Type B pancreatic cell (in vitro differentiated cells): ENCODE measurements at places on chromosomes 16 and 17. TPM values are rescaled to one million over a fixed set of nuclear protein-coding genes. Genes with fewer than 3 reads are reported as not detected.

The TMEM235 gene
- total RNA-seq: 0.43 TPM in 1 of 2 replicates, not detected in the other

DNA sequence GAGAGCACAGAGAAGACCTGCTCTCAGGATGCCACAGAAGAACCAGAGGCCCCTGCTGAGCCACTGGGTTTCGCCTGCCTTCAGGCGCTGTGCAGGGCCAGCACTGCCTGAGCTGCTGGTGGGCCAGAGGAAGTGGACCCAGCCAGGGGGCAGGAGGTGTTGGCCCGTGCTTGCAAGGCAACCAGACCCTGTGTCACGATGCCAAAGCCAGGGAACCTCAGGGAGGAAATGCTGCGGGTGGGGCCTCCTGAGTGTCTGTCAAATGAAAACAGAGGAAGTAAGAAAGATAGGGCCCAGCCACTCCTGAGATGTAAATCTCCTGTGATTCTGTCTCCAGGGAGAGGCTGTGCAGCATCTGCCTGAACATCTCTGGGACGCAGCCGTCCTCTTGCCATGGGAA lies 58.1 kb upstream of the ADORA2B start:
- DNase-seq: no peak

DNA sequence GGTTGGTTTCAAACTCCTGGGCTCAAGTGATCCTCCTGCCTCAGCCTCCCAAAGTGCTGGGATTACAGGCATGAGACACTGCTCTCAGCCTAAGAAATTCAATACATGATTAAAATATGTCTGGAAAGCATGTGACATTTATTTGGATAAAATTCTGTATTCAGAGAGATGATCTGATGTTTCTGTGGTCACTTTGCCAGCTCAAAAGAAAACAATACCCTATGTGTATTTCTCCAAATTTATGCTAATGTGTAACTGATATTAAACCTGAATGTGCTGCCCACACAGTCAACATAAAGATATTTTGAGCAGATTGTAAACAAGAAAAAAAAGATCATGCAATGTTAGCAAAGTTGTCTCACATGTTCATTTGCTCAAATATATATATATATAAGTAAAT lies 16.7 kb downstream of the C17orf67 start:
- DNase-seq: no peak

- DNase-seq: no peak
These were observed 31.0 kb downstream of the MYH10 start for GRCh38 chr17:8599351-8600011.

DNA sequence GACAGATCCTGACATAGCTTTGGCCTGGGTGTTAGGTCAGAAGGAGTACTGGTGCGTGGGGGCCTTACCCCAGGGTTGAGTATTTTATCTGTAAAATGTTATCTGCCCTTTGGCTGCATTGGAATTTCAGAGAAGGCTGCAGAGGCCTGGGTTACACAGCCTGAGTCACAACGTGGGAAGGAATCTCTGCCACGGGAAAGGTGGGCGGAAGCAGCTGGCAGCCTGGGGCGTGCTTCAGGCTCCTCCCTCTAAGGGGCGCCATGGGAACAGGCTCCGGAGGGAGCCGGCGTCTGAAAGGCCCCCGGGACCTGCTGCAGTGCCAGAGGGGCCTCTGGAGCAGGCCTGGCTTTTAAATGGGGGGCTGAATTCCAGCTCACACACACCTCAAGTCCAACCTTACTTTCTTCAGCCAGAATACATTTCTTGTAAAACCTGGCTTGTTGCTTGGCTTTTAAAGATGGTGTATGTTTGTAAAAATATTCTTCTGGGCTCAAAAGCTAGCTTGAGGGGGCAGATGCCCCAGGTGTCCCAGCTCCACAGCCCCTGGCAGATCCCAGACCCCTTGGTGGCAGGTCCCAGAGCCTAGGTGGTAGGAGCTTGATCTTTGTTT lies 142.2 kb downstream of the RAB11FIP4 start:
- no peak for DNase-seq

The TM4SF5 gene
- total RNA-seq: 5.3 and 9.6 TPM in 2 replicates

GRCh38 chr17:10135539-10136257 lies 62.7 kb downstream of the GAS7 start:
- DNase-seq: no peak

The LRRC37A3 gene
- total RNA-seq: 9.7 and 21.1 TPM in 2 replicates

GRCh38 chr16:86609115-86609514 lies 30.8 kb downstream of the FOXL1 start:
- no peak for DNase-seq

GRCh38 chr17:11324846-11325420 lies 83.9 kb downstream of the SHISA6 start:
- DNase-seq: no peak

DNA sequence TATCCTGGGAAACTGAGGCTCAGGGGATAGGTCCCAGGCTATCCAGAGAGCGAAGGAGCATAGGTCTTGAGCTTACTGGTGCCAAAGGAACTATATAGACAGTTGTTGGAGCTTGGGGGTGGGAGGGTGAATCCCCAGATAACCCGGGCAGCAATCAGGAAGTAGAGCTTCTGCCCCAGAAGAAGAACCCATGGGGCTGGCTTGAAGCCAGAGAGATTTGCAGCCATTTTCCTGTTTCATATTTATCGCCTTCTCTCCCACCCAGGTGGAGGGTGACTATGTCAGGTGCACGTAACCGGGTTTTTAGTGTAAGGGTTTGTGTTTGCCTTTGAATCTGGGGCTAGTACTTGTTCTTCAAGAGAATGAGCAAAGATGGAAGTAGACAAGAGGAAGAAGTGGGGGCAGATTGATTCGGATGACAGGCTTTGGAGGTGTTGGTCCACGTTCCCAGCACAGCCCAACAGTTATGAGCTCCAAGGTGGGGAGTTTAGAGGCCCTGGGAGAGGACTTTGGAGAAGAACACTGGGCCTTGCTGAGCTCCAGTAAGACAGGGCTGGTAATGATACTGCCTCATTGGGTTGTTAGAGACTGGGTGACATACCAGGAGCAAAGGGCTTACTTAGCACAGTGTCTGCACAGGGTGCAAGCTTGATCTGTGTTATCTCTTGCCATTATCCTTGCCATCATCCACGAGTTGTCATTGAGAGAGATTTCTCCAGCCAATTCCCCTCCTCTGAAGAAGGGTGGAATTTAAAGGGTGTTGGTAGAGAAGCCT lies 145.6 kb downstream of the CCDC182 start:
- DNase-seq: no peak

The ARL5C gene
- total RNA-seq: not detected in 2 replicates

The FGF11 gene
- 21.8 and 76.0 TPM in 2 replicates for total RNA-seq

The NHERF1 gene
- 86.9 and 157 TPM in 2 replicates for total RNA-seq

- no peak for DNase-seq
These were observed 29.4 kb upstream of the NUDT16L1 start for GRCh38 chr16:4663777-4664465.

DNA sequence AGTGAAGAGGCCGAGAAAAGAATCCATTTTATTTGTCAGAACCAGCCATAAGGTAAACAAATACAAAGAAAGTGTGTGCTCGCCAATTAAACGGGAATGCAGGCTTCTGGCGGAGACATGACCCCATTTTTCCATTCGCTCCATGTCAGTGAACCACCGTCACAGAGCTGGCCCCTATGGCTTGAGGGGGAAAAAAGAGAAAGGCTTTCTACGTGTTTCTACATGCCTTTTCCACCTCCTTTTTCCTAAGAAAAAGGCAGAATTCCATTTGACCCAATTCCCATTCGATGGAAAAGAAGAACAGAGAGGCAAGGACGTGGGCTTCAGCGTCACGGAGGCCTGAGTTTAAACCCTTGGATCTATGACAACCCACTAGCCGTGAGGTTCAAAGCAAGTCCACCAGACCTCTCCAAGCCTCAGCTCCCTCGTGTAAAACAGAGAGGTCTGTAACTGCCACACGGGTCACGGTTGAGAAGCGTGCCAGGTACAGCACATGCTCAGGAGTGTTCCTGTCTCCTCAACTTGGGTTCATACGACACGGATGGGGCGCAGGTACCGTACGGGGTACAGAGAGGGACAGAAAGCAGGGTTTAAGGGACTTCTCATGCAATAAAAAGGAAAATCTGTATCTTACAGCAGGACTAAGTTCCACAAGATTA lies 91.9 kb downstream of the NXN start:
- no peak for DNase-seq

GRCh38 chr16:63061319-63061718 lies 1025.1 kb upstream of the CDH8 start:
- DNase-seq: no peak

DNA sequence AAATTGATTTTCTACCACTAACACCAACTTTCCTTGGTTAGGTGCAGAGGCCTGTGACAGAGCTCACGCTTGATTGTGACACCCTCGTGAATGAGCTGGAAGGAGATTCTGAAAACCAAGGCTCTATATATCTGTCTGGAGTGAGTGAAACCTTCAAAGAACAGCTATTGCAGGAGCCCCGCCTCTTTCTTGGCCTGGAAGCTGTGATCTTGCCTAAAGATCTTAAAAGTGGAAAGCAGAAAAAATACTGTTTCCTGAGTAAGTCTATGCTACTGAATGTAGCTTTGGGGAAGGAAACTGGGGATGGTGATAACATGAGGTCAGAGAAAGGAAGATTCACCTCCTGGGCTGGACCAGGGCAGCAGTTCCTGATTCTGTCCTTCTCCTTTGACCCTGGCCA lies 38.3 kb downstream of the REXO5 start:
- DNase-seq: no peak

DNA sequence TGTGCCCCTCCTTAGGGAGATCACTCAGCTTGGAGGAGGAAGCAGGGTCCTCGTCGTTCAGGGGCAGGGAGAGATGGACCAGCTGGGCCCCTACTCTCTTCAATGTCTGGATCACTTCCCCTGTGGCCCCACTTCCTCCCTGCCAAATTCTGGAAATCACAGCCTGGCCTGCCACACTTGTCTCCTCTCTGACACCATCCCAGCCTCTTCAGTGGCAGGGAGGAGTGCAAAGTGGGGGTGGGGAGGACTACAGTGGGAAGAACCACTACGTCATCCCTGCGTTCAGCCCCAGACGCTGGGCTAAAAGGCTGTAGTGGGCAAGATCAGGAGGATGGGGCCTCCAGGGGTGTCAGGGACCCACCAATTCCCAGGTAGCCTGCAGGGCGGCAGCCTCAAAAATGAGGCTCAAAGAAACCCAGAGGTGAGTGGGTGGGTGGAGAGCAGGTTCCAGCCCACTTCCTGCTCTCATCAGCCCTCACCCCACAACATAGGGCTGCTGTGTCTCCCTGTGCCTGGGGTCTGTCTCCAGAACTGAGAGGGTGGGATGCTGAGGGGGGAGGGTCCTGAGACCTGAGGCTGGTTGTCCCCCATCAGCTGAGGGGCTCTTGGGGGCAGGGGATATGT lies 25.0 kb upstream of the TAC4 start:
- DNase-seq: no peak

The UMOD gene
- not detected in 2 replicates for total RNA-seq

DNA sequence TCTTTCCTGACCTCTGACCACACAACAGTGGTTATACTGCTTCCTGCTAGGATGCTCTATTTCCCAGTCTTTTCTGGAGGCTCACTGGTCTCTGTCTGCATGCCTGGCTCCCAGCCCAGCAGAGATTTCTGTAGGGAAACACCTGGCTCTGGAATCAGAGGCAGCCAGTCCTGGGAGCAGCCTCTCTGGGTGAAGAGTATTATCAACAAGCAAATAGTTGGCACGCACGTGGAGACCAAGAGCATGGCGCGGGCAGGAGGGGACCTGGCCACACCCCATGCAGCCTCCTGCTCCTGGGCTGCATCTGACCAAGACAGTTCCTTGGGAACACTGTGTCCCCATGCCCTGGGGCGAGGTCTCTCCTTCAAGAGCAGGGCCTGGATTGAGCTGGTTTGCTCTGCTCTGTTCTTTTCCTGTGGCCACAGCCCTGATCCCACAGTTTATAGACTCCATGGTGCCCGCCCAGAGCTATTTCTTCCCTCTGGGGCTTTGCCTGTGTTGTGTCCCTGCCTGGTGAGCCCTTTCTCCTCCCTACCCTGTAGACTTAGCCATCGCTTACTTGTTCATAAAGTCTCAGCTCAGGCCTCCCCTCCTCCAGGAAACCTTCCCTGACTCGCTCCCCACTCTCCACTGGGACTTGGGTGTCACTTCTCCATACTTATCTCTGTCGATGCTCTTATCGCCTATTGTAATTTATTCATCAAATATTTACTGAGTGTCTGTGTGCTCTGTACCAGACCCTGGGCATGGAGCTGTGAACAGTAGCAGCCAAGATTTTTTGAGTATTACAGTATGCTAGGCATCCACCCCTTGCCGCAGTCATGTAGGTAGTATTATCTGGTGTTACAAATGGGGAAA lies 60.6 kb downstream of the SCNN1B start:
- no peak for DNase-seq

The FBXO39 gene
- 0.26 TPM in 1 of 2 replicates, not detected in the other for total RNA-seq

The EARS2 gene
- 24.4 and 25.3 TPM in 2 replicates for total RNA-seq

The TBX2 gene
- 8.7 and 55.9 TPM in 2 replicates for total RNA-seq

The KRT12 gene
- not detected in 2 replicates for total RNA-seq

DNA sequence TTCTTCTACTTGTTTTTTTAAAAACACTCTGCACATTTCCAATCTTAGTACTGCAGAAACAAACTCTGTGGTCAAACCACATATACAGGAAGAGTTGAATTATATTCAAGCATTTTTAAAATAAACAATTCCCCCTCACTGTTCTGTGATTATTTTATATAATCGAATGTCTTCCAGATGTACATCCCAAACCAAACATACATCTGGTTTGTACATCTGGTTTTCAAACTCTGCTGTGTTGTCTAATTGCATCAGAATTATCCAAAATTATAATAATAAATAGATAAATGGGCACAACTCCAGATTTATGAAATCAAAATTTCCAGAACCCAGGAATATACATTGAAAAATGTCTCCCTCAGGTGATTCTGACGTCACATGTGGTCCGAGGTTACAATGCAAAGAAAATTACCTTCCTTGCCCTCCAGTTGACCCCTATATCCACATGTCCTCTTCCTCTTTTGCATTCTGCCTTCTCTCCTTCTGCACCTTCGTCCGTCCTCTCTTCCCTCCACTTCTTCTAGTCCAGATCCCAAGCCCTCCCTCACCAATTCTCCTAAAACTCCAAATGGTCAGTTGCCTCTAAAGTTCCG lies 13.3 kb upstream of the CCDC144A start:
- DNase-seq: no peak

The TTYH2 gene
- total RNA-seq: 2.2 and 12.4 TPM in 2 replicates

The SCPEP1 gene
- 26.9 and 53.5 TPM in 2 replicates for total RNA-seq

GRCh38 chr17:2695961-2696760 lies 15.4 kb downstream of the CLUH start:
- DNase-seq: peak; percentile 66

- no peak for DNase-seq
These were observed 1.3 kb downstream of the RNF157 start for GRCh38 chr17:76238847-76239537.

GRCh38 chr16:15502041-15502725 lies 67.8 kb downstream of the BMERB1 start:
- no peak for DNase-seq

GRCh38 chr17:1743088-1743439 lies 393 bp downstream of the SERPINF2 start:
- no peak for DNase-seq

The GDPD3 gene
- total RNA-seq: 19.7 and 23.2 TPM in 2 replicates
